ENCODE measurements at places on chromosomes 5 and 9. TPM values are rescaled to one million over a fixed set of nuclear protein-coding genes. Genes with fewer than 3 reads are reported as not detected.

Gene NSA2
- total RNA-seq: 145 TPM

Gene CRHBP
- total RNA-seq: 0.16 TPM

Gene DMAC1
- total RNA-seq: 77.5 TPM

Gene RGS14
- total RNA-seq: 5.6 TPM

Gene NEURL1B
- 8.5 TPM for total RNA-seq

Gene PRRX2
- 10.9 TPM for total RNA-seq

Gene GAS1
- 0.10 TPM for total RNA-seq

Gene HARS1
- total RNA-seq: 77.1 TPM

Gene PCDHB16
- total RNA-seq: 0.08 TPM

Gene CCNI2
- 0.07 TPM for total RNA-seq
